ENCODE measurements at places on chromosomes 2 and 18. TPM values are rescaled to one million over a fixed set of nuclear protein-coding genes. Genes with fewer than 3 reads are reported as not detected.

The ITPRIPL1 gene
- total RNA-seq, result 1.0 TPM

The FN1 gene
- total RNA-seq, result 77.7 TPM

The HJURP gene
- 0.40 TPM for total RNA-seq

The POU3F3 gene
- not detected for total RNA-seq

The CPS1 gene
- total RNA-seq, result 3.0 TPM

The DOK1 gene
- 3.8 TPM for total RNA-seq

The ATOH8 gene
- total RNA-seq, result 25.8 TPM

The GAL3ST2 gene
- not detected for total RNA-seq

The STARD6 gene
- not detected for total RNA-seq

The ITGA6 gene
- total RNA-seq, result 44.4 TPM

The CD28 gene
- total RNA-seq, result 0.75 TPM

Measured in Right ventricle myocardium superior (tissue), 1 donor.